ENCODE measurements at places on chromosomes 16 and 17. TPM values are rescaled to one million over a fixed set of nuclear protein-coding genes. Genes with fewer than 3 reads are reported as not detected.

BEAN1 gene
- not detected for total RNA-seq

FAM171A2 gene
- total RNA-seq: 3.4 TPM

PLCD3 gene
- 49.9 TPM for total RNA-seq

ADAMTS18 gene
- under 0.01 TPM for total RNA-seq

KRTAP16-1 gene
- total RNA-seq: not detected

CYGB gene
- 7.1 TPM for total RNA-seq

GRAPL gene
- not detected for total RNA-seq

EFCAB3 gene
- not detected for total RNA-seq

ANKRD40CL gene
- total RNA-seq: not detected

CEP295NL gene
- 0.89 TPM for total RNA-seq

Data from smooth muscle cell of the umbilical artery (primary cell).